ENCODE measurements at places on chromosomes 4 and X.

DNA sequence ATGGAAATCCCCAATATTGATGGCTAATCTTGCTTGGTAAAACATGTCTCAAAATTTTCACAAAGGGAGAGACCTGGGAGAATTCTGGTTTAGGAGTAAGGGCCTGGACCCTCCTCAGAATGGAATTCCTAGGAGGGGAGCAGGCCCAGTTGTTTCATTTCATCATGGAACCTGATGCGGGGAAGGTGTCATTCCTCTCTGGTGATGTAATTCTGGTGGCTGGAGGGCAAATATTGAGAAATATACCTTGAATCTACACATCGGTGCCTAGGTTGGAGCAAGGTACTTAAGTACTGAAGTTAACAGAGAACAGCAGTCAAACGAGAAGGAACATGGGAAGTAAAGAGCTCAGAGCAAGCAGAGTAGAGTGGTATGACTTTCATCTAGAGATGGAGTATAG, 23.2 kb upstream of the CCSER1 start:
- DNase-seq, result no peak

- no peak for DNase-seq
Observed at GRCh38 chr4:47287735-47288134, 175.8 kb downstream of the COMMD8 start.

DNA sequence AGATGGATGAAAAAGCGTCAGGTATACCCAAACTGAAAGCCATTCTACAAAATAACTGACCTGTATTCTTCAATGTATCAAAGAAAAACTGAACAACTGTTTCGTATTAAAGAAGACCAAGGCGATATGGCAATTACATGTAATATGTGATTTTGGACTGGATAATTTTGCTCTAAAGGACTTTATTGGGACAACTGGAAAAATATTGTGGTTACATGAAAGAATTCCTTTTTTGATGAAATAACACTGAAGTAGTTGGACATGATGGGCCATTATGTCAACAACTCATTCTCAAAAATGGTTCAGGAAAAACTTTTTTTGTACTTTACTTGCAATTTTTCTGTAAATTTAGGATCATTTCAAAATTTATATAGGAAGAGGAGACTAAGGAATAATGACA, 12.1 kb upstream of the ANTXR2 start:
- no peak for DNase-seq

- no peak for DNase-seq
Observed at GRCh38 chr4:26476545-26476944, 13.7 kb downstream of the CCKAR start.

GRCh38 chr4:185702147-185702663, 109.8 kb downstream of the SORBS2 start:
- no peak for DNase-seq

DNA sequence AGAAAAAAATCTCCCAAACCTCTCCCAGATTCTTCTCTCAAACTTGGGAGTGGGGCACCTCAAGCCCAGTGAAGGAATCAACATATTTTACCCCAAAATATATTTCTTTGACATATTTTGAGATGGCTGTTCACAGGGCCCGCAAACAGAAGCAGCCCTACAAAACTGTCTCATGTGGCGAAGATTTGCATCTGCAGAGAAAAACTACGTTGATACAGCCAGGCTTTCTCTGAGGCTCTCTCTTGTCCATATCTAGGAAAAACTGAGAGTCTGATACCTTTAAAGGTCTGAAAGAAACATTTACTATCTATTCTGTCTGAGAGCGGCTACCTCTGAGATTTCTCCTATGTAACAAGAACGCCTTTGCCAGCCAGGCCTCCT, 23.3 kb upstream of the TMSB4X start:
- no peak for DNase-seq

DNA sequence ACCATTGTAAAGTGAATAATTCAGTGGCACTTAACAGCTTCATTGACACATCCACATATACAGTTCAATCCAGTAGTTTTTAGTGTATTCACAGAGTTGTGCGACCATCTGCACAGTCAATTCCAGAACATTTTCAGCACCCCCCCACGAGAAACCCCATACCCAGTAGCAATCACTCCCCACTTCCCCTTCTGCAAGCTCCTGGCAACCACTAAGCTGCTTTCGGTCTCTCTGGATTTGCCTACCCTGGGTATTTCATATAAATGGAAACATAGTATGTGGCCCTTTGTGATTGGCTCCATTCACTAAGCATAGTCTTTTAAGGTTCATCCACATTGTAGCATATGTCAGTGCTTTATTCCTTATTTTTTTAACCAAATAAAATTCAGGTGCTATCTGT, 10.0 kb downstream of the MSL3 start:
- no peak for DNase-seq

Measured in ecto neural progenitor cell (in vitro differentiated cells).